HepG2 (cell line): ENCODE measurements at places on chromosomes 5 and 9. TPM values are rescaled to one million over a fixed set of nuclear protein-coding genes. Genes with fewer than 3 reads are reported as not detected.

- no peaks in the 10 kb centered on the region for H3K4me1 ChIP-seq
- H3K4me3 ChIP-seq = no peak overlapping the region
- peaks cover 24% of the 10 kb centered on the region for H3K36me3 ChIP-seq
- DNase-seq = no peak
Observed at GRCh38 chr5:228886-229285, 10.8 kb downstream of the SDHA start.

ZNF300 gene
- total RNA-seq = 5.3 and 6.8 TPM in 2 replicates

- DNase-seq = no peak
- H3K4me1 ChIP-seq = peaks cover 36% of the 10 kb centered on the region
- no peaks in the 10 kb centered on the region for H3K36me3 ChIP-seq
Observed at GRCh38 chr9:120931231-120932085, 4.9 kb upstream of the TRAF1 start.

CARD9 gene
- total RNA-seq = 3.6 and 7.4 TPM in 2 replicates

DNA sequence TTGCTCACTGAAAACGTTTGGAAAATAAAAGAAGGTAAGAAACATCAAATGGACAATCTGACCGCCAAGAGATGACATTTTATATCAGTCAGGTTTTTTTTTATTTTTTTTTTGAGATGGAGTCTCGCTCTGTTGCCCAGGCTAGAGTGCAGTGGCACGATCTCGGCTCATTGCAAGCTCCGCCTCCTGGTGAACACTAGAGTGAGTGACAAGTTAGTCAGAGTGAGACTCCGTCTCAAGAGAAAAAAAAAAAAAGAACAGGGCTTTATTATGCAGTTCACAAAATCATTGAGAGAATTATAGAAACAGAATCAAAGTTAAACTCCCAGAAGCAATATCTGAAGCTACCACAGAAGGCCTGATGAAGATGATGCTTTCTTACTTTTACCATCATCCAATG lies 70.1 kb downstream of the DTWD2 start:
- no peak overlapping the region for H3K27ac ChIP-seq
- H3K4me3 ChIP-seq = no peak overlapping the region
- H3K27me3 ChIP-seq = no peaks in the 10 kb centered on the region
- DNase-seq = no peak
- H3K36me3 ChIP-seq = no peaks in the 10 kb centered on the region

GRCh38 chr9:113568081-113568435 lies 104.5 kb downstream of the RGS3 start:
- no peak overlapping the region for H3K27ac ChIP-seq
- H3K4me3 ChIP-seq = no peak overlapping the region
- no peaks in the 10 kb centered on the region for H3K27me3 ChIP-seq
- peaks cover 1% of the 10 kb centered on the region for H3K36me3 ChIP-seq

GRCh38 chr5:181063514-181063913 lies 23.4 kb downstream of the BTNL9 start:
- H3K4me1 ChIP-seq = no peaks in the 10 kb centered on the region
- H3K27me3 ChIP-seq = peaks cover 54% of the 10 kb centered on the region
- DNase-seq = no peak

DNA sequence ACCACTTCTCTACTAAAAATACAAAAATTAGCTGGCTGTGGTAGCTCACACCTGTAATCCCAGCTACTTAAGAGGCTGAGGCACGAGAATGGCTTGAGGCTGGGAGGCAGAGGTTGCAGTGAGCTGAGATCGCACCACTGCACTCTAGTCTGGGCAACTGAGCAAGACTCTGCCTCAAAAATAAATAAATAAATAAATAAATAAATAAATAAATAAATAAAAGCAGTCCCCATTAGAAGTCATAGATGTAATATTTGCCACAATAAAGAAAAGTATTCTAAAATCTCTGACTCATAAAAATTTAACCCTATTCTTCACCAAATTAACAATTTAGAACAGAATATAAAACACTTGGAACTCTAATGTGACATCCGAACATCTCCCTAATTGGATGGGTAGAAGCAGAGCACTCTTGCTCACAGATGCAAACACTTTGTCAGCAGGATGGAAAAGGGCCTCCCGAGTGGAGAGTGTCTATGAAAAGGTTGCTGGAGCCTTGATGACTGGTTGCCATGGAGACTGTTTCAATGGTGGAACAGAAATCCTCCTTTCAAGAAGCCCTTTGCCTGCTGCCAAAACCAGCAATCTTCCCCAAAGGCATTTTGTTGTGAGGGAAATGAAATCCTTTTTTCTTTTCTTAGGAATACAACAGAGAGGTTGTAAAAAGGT lies 38.9 kb upstream of the TRAF1 start:
- no peaks in the 10 kb centered on the region for H3K27me3 ChIP-seq
- no peak for DNase-seq
- peaks cover 8% of the 10 kb centered on the region for H3K4me1 ChIP-seq

OR13C2 gene
- total RNA-seq = not detected in 2 replicates

- H3K36me3 ChIP-seq = no peaks in the 10 kb centered on the region
- no peak for DNase-seq
- no peak overlapping the region for H3K27ac ChIP-seq
- no peaks in the 10 kb centered on the region for H3K4me1 ChIP-seq
Observed at GRCh38 chr5:103473725-103474124, 88.9 kb downstream of the NUDT12 start.

GRCh38 chr9:35618854-35619799 lies 914 bp upstream of the CD72 start:
- H3K27me3 ChIP-seq = peaks cover 3% of the 10 kb centered on the region; the same call in 1 of the 2 replicates
- no peaks in the 10 kb centered on the region for H3K36me3 ChIP-seq
- H3K4me3 ChIP-seq = no peak overlapping the region
- no peaks in the 10 kb centered on the region for H3K4me1 ChIP-seq
- no peak for DNase-seq
- no peak overlapping the region for H3K27ac ChIP-seq

GRCh38 chr9:136488247-136489214 lies 5.7 kb upstream of the SEC16A start:
- no peak overlapping the region for H3K27ac ChIP-seq
- DNase-seq = no peak
- peaks cover 49% of the 10 kb centered on the region; the same call in 2 of the 3 replicates for H3K27me3 ChIP-seq
- no peaks in the 10 kb centered on the region for H3K36me3 ChIP-seq
- peaks cover 22% of the 10 kb centered on the region for H3K4me1 ChIP-seq

EGFLAM gene
- not detected in 2 replicates for total RNA-seq

PRELID2 gene
- total RNA-seq = 20.3 and 22.9 TPM in 2 replicates

LECT2 gene
- total RNA-seq = not detected in 2 replicates

DNA sequence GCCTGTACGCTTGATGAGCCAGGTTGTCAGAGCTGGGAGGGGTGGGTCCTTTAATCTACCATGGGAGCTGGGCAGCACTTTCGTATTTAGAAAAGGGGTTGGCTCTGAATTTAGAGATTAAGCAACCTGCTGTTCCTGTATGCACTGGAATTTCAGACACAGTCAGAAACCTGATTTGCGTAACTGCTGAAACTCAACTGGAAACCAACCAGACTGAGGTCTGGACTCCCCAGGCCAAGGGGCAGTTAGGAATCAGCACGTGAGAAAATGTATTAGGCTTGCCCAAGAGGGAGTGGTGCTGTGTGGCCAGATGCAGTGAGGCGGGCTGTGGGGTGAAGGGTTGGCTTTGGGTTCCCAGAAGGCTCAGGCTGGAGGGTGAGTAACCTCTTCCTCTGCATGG lies 235.0 kb downstream of the GOLPH3 start:
- no peaks in the 10 kb centered on the region for H3K36me3 ChIP-seq
- peaks cover 4% of the 10 kb centered on the region; the same call in 1 of the 2 replicates for H3K27me3 ChIP-seq
- no peaks in the 10 kb centered on the region for H3K4me1 ChIP-seq
- H3K27ac ChIP-seq = no peak overlapping the region
- no peak for DNase-seq

DNA sequence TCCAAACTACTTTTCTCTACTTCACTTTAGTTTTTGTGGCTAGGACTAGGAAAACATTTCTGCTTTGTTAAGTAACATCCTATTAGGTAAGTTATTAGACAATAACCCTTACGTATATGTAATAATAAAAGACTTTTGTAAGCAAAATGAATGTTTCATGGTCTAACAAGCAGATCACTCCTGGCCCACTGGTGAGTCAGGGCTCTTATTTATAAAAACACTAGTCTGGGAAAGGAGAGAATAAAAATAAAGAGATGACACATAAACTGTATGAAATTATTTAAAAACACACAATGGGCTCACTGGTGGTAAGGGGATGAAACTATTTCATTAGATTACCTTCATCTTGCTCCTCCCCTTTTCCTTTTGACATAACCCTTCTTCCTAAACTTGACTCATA lies 2212.2 kb upstream of the ACO1 start:
- H3K27ac ChIP-seq = no peak overlapping the region
- DNase-seq = no peak
- no peak overlapping the region for H3K4me3 ChIP-seq

PHF24 gene
- total RNA-seq = not detected in 2 replicates

HMMR gene
- 48.3 and 82.7 TPM in 2 replicates for total RNA-seq

DNA sequence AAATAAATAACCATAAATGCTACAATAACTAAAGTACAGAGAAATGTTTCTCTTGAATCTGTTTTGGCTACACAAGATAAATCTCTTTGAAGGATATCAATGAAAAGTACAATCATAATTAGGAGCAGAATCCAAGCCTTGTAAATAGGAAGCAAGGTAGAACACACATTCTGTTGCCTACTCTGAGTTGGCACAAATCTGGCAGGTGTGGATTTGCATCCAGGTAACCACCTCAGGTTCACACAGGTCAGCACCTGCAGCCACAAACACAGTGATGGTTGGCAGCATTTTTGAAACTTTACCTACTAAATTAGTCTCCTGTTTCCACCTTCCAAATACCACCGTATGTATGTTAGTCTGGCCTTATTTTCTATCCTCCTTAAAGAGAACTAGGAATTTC lies 105.3 kb upstream of the PIK3R1 start:
- no peak for DNase-seq
- H3K27ac ChIP-seq = no peak overlapping the region
- no peaks in the 10 kb centered on the region for H3K36me3 ChIP-seq

- DNase-seq = no peak
- no peaks in the 10 kb centered on the region for H3K36me3 ChIP-seq
- no peak overlapping the region for H3K4me3 ChIP-seq
- H3K4me1 ChIP-seq = no peaks in the 10 kb centered on the region
Observed at GRCh38 chr5:7762267-7762666, 88.7 kb downstream of the CFAP90 start.
